SK-N-MC (cell line): ENCODE measurements at places on chromosomes 4 and X.

DNA sequence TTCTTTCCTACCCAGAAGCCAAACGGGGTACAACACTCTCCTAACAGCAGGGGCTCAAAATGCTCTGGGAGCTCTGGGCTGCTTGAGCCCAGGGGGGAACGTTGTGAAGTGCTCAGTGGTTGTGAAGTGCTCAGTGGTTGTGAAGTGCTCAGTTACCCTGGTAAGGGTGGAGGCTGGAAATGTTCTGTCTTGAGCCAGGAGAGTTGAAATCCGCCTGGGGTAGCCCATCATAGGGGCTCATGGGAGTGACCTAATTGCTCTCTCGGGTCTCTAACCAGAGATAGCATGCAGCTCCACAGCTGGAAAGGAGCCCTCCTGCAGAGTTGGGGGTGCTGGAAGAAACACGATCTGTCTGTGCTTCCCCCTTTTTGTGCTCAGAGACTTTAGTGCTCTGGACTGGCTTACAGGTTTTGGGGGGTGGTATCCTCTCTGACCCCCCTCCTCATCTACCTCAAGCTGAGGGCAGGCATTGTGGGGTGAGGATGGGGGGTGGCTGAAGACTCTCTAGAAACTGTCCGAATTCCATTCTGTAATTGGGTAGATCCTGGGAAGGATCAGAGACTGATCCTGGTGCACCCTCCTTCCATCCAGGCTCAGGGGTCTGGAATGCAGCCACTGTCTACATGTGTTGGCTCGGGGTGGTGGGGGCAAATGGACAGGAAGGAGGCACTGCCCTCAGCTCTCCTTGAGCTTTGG lies 2.7 kb downstream of the EFNB1 start:
- no peak for DNase-seq

- no peak for DNase-seq
These were observed 179.0 kb downstream of the DHX15 start for GRCh38 chr4:24405341-24405740.

- DNase-seq = no peak
These were observed 44.3 kb downstream of the FBXL5 start for GRCh38 chr4:15610855-15611254.

- DNase-seq = no peak
These were observed 857.4 kb downstream of the FAT4 start for GRCh38 chr4:126172126-126172525.

GRCh38 chrX:9566150-9566621 lies 101.3 kb downstream of the TBL1X start:
- peak; percentile 24 for DNase-seq

- DNase-seq = no peak
These were observed 5.1 kb upstream of the PLCXD1 start for GRCh38 chrX:275967-276580.

DNA sequence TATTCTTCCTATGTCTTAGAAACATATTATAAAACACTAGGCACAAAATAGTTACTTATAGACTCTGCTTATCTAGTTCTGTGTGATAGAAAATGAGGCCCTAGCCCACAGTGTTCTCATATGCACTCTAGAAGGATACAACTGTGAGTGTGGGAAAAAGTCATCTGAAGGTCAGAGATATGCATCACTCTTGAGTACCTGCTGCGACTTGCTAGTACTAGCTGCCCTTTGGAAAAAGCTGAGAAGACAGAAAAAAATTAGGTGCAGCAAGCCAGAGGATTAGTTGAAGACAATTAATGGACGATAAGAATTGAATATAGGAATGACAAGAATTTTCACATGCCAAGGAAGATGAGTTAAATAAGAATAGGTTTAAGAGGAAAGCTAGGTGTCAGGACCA lies 61.3 kb downstream of the MTHFD2L start:
- DNase-seq = no peak

DNA sequence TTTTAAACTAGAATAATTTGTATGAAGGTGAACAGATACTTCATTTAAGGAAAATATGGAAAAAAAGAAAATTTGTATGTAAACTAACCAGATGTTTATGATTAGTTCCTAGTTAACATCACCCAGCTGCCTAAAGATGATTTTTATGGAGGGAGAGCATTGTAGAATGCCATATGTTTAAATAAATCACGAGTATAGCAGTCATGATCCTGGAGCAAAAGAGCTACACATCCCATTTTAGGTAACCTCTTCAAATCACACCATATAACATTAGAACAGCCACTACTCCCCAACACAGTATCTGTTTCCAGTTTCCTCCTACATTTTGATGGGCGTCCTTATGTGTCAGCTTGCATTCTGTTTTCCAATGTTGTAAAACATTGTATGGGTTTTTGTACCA lies 571.9 kb upstream of the FAM241A start:
- no peak for DNase-seq

DNA sequence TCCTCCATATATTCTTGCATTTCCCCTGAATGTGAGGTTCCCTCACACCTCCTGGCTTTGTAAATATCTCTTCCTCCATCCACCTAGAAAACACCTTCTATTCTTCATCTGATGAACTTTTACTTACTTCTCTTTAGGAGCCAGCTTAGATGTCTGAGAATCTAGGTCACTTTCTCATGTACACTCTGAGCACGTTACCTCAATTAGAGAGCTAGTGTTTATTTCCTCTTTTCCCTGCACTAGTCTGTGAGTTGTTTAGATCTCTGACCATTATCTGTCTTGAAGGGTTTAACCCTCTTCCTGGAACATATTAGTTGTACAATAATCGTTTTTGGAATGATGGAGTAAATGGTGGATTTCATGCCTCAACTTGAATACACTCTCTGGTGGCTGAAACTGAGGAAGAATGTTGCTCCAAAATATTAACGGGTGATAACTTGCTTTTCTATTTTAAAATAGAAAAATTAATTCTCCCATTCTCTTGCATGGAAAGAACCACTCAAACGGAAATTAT lies 8.5 kb upstream of the NEIL3 start:
- no peak for DNase-seq

- DNase-seq = no peak
These were observed 1181.2 kb downstream of the ARAP2 start for GRCh38 chr4:35063031-35063570.

DNA sequence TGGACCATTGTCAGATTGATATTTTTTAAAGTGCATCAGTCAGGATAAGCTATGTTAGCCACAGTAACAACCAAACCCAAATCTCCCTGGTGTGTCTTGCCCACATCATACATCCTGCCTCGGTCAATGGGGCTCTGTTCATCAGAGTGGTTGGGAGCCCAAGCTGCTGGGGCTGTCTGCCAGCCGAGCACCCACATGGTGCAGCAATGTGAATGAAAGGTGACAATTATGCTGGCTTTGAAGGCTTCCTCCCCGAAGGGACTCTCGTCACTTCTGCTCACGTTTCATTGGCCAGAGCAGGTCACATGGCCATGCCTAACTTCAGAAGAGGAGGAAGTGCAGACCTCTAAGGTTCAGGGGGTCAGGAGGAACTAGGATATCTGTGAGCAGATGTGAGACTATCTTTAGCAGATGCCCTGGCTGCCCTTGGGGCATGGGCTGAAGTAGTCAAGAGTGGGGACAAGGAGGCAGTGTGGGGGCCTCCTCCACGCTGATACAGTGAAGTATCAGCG lies 1.3 kb upstream of the JAKMIP1 start:
- DNase-seq = no peak

DNA sequence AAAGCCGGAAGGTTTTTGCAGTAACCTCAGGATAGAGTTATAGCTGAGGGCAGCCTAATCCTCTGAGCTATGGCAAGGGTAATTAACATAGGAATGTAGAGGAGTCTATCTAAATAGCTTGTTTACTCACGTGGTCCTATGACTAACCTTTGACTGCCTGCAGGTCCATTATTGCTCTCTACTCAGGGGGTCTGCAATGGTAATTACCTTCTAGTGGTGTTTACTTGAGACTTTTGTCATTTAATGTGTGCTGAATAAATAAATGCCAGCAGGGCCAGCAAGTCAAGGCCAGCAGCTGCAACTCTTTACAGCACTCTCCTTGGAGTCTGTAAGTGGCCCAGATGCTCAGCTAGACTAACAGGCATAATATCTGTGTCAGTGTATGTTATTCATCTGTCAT lies 212.7 kb upstream of the FMR1 start:
- no peak for DNase-seq

DNA sequence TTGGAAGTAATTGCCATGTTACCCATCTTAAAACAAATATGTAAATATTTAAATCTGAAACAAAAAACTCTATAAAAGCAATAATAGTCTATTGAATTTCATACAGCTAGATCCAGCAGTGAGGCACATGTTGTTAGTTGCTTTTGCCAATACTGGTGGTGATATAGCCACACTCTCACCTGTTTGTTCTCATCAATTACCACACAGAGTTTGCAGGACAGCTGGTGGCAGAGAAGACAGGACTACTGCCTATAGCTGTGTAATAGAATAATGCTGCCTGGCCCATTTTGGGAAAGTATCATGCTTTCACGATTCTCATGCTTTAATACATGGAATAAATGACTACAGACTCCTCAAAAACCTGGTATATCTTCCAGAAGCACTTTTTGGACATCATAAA lies 3.7 kb upstream of the PRR32 start:
- DNase-seq = no peak

GRCh38 chrX:7828594-7828993 lies 14.4 kb upstream of the VCX start:
- no peak for DNase-seq

GRCh38 chr4:107500551-107500950 lies 219.5 kb downstream of the PAPSS1 start:
- no peak for DNase-seq

GRCh38 chr4:7546152-7546808 lies 111.5 kb upstream of the PSAPL1 start:
- no peak for DNase-seq

DNA sequence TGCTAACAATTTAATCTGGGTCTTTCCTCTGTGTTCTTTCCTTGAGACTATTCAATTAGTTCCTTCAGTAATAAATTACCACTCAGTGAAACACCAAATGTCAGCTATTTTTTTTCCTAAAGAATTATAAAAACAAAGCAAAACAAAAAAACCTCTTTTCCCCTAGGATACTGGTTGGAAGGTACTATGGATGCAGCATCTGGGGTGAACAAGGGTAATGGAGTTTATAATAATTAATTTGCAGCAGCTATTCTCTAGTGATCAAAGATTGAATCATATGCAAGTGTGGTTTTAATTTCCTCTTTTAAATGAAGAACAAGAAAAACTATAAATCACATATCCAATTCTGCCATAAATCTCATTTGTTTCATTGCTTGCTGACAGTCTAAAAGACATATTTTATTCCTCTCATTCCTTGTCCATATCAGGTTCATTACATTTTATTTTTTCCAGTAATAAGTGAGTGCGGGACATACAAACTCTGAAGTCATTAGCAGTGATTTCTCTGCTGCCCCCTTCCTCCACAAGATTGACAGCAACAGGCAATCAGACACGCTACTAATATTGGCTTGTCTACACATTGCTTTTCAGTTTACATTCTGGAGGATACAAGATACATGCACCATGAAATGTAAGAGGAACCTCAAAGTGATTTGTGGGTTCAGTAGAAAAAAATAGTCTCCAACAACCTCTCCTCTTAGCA lies 1093.4 kb upstream of the SLIT2 start:
- no peak for DNase-seq

DNA sequence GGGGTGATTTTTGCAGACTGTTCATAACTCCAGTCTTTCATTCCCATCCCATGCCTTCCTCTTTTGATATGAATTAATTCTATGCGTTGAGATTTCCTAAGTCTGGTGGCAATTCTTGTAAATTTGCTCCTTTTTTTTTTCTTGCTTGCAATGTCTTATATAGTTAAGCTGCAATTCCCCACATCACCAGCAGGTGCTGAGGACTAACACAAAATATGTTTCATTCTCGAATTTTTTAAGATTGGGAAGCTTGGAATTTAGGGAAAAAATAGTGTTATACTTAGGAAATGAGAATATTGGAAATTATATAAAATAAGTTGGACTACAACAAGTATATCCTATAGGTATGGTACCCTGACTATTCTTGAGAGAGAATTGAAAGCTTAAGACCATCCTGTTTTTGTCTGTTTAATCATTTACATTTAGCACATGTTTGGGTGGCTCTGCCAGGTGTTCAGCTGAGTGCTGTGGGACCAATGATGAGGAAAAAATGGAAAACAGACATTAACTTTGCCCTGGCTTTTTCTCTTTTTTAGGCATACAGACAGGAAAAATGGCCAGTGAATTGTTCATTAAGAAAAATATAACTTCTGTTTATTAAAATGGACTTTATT lies 30.2 kb downstream of the AFF2 start:
- DNase-seq = peak; percentile 1

DNA sequence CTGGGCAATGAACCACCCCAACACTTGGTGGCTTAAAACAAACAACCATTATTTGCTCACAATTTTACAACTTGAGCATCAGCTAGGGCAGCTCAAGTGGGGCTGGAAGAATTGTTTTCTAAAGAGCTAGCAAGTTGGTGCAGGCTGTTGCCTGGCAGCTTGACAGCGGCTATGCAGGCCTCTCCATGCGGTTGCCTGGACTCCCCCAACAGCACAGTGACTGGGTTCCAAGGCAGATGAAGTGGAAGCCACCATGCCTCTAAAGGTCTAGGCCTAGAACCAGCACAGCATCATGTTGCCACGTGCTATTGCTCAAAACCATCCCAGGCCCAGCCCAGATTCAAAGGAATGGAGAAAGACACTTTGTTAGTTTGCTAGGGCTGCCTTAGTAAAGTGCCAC lies 114.8 kb downstream of the BCOR start:
- DNase-seq = no peak

- no peak for DNase-seq
These were observed 46.2 kb upstream of the IGFBP7 start for GRCh38 chr4:57156242-57156990.

DNA sequence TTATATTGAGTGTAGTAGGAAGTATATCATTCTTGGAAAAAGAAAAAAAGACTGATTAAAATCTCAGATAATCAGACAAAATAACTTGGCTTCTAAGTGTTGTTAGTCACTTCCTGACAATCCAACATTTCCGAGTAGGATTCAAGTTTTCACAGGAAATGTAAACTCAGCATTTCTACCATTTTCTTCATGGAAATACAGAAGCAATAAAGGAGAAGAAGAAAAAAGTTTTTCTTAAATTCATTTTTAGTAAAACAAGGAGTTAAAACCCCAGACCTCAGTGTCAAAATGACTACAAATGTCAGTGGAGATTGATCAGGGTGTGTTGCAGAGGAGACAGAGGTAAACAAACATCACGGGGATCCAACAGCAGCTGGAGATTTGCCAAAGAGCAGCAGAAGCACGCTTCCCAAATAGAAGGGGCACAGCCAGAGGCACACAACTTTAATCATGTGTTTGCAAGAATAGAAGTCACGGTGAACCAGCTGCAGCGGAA lies 129.3 kb upstream of the FAM9B start:
- DNase-seq = peak; percentile 35

- no peak for DNase-seq
These were observed 114.4 kb downstream of the ANTXR2 start for GRCh38 chr4:79958466-79959264.

DNA sequence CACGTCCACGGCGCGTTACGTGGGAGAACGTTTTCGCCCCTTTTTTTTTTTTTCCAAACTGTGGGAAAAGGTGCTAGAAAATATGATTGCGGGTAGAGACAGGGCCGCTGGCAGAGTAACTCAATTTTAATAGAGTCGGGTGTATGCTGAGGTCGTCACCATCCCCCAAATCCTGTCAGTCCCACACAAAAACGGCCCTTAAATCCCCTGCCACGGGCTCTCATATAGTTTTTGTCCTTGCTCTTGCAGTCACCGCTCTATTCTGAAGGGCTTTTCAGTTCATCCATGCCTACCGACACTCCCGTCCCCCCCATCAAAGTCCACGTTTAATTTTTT lies 796 bp upstream of the MED14 start:
- DNase-seq = no peak

GRCh38 chrX:129780441-129781105 lies 824 bp downstream of the SASH3 start:
- no peak for DNase-seq

- no peak for DNase-seq
These were observed 821 bp downstream of the SLITRK2 start for GRCh38 chrX:145818186-145819113.
